CD4-positive, alpha-beta T cell treated with Interleukin-10 for 1 hour (primary cell): ENCODE measurements at places on chromosomes 3 and 15.

DNA sequence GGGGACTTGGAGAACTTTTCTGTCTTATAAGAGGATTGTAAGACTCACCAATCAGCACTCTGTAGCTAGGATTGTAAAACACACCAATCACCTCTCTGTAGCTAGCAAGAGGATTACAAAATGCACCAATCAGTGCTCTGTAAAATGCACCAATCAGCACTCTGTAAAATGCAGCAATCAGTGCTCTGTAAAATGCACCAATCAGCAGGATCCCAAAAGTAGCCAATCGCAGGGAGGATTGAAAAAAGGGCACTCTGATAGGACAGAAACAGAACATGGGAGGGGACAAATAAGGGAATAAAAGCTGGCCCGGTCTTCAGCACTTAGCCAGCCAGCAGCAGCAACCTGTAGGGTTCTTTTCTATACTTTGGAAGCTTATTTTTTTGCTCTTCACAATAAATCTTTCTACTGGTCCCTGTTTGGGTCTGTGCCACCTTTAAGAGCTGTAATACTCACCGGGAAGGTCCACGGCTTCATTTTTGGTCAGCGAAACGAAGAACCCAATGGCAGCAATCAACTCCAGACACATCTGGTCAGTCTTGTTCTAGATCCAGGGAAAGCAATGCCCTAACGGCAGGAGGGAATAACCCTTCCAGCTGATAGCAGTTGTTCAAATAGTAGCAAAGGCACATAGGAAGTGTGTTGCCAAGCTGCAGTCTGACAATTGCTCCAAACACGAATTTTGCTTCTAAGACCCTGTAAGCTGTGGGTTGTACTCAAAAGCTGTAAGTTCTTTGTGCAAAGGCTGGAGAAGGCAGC is 135.6 kb downstream of the TJP1 start:
- no peak for DNase-seq

DNA sequence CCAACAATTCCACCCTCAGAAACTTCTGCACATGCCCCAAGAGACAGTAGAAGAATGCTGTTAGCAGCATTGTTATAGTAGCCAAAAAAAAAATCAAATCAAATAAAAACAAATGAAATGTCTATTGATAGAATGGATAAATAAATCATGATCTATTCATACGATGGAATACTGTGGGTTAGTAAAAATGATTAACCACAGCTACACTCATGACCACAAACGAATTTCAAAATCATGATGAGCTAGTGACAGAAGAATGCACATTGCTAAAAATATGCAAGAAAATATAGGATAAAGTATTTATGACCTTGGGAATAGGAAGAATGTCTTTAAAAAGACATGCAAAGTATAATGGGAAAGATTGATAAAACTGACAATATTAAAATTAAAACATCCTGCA is 57.5 kb upstream of the ACAN start:
- DNase-seq = no peak

GRCh38 chr15:98035577-98036010 is 75.1 kb downstream of the ARRDC4 start:
- DNase-seq = no peak

DNA sequence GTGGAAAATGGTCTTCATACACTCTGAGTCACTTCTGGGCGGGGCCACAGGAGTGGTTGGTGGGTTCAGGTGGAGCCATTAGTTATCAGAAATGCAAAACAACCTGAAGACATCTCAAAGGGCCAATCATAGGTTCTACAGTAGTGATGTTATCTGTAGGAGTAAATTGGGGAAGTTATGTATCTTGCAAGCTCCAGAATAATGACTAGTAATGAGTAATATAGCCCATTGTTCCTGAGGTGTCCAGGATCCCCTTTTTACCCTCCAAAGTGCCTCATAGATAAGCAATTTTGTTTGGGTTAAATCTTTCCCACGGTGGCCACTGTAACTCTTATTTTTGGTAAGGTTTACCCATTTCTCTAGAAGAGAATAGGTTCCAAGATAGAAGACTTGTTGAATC is 91.7 kb downstream of the PIK3R4 start:
- DNase-seq = no peak

- DNase-seq = no peak
Measured at GRCh38 chr3:71369701-71370391, 213.7 kb downstream of the FOXP1 start.

DNA sequence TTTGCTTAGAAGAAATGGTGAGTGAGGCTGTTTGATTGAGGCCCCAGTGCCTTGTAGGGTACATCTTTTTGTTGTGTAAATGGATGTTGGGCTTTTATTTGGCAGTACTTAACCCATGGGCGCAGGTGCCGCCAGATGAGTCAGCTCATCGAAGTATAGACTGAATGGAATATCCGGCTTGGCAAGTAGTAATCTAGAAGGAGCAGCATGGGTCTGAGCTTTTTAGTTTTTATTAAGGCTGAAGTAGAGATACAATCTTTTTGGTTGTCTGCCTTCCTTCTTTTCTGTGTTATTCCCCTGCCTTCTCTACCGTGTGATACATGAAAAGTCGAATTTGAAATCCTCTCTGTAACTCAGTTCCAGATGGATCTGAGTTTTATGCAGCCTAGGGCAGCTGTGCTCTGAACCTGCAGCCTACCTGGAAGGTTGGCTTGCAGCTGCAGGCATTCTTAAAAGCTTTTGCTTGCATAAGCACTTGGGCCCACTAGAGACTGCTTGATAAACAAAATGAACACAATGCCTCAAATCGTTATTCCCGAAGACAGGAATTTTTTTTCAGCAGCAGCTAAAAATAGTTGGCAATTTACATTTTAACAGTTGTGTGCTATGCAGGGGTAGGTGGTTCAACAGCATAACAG is 177.5 kb upstream of the CGNL1 start:
- no peak for DNase-seq

DNA sequence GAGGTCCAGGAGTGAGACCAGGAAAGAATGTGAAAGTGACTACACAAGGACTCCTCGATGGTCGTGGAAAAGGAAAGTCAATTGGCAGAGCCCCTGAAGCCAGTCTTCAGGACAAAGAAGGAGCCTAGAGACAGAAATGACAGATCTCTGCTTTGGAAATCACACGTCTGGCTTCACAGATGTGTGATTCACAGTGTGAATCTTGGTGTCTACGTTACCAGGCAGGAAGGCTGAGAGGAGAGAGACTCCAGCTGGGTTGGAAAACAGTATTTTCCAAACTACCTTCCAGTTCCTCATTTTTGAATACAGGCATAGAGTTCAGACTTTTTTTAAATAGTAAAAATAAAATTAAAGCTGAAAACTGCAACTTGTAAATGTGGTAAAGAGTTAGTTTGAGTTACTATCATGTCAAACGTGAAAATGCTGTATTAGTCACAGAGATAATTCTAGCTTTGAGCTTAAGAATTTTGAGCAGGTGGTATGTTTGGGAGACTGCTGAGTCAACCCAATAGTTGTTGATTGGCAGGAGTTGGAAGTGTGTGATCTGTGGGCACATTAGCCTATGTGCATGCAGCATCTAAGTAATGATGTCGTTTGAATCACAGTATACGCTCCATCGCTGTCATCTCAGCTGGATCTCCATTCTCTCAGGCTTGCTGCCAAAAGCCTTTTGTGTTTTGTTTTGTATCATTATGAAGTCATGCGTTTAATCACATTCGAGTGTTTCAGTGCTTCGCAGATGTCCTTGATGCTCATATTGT is 6.0 kb downstream of the CCR2 start:
- no peak for DNase-seq

GRCh38 chr15:90364251-90364650 is 12.2 kb downstream of the ZNF774 start:
- DNase-seq = no peak

- peak; percentile 97 for DNase-seq
Measured at GRCh38 chr3:48472923-48473616, 26.5 kb downstream of the ATRIP start.

DNA sequence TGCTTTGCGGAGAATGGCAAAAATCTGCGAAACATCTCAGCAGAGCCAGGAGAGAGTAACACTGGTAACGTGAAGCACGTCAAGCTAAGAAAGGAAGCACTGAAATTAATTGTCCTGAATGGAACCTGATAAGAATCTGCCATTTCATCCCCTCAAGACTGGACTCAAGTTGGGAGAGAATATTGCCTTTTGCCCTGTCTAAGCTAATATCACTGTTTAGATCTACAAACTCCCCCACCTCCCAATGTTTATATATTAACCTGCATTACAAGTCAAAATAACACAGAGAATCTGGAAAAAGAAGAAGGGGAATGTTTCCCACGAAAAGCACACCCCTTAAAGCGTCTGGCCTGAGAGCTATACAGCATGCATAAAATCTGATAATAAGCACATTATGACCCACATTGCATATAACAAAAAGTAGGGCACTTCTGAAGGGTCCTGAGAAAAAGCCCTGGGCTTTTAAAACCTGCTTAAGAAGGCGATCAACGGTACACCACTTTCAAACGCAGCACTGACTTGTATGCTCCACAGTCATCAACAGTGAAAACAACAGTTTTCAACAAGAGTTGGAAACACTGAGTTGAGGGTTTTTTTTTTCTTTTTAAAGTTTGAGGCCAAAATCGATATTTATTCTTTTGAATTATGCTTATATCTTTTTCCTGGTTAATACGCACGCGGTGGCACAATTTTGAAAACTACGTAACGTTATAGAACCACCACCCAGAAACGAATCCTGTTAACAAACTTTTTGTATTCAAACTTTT is 1.4 kb upstream of the KAT2B start:
- no peak for DNase-seq

DNA sequence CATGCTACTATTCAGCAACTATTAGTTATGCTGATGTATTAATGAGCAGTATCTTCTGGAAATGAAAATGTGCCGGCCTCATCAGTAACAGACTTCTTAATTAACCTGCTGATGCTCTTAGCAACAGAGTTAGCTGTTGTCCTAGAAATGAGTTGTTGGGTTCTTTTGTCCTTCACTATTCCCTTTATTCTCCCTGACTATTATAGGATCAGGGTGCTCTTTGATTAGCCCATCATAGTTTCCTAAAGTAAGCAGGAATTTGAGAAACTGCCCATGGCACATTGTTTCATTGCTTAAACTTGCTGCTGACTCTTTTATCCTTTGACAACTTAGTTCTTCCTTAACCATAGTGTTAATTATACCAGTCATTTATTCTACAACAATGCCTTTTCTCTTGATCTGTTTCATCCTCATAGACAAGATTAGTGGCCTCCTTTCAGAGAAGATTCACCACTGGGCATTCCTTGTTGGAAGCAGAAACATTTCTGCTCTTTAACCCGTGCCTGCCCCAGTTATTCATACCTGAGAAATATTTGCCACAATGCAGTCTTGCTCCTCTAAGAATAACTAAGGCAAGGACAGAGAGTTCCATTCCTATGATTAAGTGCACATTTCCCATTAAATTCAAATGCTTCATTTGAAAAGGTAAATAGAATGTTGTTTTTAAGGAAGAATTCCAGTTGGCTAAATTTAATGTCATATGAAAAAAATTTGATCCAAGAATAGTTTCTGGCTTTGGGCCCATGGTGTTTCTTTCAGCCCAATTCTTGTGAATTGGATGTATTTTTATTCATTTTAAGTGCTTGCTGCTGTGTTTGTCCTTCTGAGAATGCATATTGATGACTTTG is 573.3 kb upstream of the TBL1XR1 start:
- no peak for DNase-seq

- DNase-seq = no peak
Measured at GRCh38 chr3:101128786-101129185, 135.6 kb upstream of the ABI3BP start.

DNA sequence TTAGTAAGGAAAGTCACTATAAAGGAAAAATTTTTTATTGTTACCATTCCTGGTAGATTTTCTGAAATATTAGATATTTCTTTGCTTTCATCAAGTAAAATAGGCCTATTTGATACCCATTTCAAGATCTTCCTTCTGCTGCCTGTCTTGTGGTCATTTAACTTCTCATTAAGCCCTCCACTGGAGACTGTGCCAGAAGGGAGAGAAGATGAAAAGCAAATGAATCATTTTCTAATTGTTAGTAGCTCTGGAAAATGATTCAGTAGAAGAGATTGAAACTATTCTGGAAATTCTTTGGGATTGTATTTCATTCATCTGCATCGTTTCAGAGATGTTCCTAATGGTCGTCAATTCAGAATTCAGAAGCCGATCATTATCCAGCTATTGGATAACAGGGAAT is 3.2 kb downstream of the KCTD6 start:
- DNase-seq = no peak

DNA sequence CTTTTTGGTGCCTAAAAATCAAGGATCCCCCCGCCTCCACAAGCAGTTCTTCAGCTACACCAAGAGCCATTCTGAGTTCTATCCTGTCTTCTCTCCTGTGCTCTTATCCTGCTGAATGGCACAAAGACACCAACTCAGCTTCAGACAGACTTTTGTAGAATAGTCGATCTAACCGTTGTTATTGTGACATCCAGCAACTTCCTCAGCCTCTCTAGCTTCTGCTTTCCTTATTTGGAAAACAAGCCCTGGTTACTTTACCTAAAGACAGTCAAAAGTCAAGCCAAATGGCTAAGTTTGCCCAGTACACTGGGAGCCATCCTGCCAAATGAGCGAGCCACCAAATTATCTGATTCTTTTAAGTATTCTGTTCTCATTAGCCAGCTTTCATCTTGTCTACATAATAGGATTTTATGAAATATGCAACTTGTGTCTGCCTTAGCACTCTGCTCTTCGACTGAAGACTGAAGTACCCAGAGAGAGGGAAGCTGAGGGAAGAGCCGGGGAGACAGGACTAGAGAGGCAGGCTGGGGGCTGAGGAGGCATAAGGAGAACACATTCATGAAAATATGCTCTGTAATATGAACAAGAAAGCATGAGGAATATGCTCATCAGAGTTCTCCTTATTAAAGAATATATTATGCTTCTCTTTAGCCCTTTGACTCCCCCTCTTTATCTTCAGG is 35.1 kb downstream of the LYZL4 start:
- no peak for DNase-seq

DNA sequence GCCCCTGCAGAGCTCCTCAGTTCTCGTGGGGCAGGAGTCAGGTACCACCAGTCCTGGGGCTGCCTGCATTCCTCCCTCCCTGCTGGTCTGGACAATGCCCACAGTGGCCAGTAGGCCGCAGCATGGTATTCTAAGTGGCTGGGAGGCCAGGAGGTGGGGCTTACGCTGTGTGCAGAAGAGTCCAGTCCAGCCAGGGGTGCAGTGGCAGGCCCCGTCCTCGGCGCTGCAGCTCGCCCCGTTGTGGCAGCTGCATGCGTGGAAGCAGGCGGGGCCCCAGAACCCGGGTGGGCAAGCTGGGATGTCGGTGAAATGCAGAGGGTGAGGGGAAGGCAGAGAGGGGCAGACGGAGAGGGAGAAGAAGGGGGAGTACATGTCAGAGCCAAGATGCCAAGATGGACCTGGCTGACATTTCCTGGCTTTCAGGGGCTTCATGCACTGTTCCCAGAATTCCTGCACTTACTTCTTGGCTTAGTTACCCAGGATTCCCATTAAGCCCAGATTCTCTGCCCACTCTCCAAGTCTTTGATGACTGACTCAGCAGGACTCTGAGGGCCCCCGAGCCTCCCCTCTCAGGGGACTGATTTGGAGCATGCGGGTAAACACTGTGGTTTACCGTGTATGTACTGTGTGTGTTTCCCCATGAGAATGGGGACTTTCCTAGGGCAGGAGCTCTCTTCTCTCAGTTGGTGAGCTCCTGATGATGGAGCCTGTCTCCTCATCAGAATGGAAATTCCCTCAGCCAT is 47.5 kb downstream of the RAB11A start:
- DNase-seq = peak; percentile 12
